ENCODE measurements at places on chromosomes 13 and 19.

- no peaks in the 10 kb centered on the region for H3K27me3 ChIP-seq
- H3K27ac ChIP-seq: no peak overlapping the region
- no peak overlapping the region for H3K4me3 ChIP-seq
- no peaks in the 10 kb centered on the region for H3K36me3 ChIP-seq
- peak; percentile 89 for DNase-seq
- no peaks in the 10 kb centered on the region for H3K4me1 ChIP-seq
Observed at GRCh38 chr19:5436106-5436947, 18.9 kb upstream of the ZNRF4 start.

DNA sequence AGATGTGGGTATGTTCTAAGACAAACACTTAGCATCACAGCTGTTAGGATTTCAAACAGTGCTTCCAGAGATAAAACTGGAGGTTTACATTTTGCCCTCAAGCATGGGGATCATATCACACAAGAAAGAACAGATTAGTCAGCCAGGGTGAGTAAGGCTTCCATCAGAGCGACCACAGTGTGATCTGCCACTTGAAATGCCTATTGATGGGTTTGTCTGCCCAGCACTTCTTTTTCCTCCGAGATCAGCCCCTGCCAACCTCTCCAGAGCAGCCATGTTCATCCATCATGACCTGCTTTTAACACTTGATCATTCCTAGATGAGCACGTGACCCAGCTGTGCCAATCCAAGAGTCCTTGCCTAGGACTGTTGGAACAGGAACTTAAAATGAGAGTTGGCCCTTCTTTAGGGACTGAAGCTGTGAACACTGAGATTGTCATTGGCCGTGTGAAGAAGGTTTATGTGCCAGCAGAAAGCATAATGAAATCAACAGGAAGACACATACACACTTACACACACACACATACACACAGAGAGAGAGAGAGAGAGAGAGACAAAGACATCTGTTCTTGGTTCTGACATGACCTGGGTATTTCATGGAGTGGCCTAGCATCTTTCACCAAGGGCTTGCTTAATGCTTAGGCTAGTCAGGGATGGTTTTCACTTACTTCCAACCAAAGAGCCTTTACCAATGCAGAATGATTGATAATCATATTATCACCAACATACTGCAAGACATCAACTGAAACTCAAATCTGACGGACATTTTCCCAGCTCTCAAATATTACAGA lies 5.2 kb upstream of the CEBPG start:
- H3K36me3 ChIP-seq: no peaks in the 10 kb centered on the region
- no peak for DNase-seq
- no peak overlapping the region for H3K4me3 ChIP-seq
- H3K27ac ChIP-seq: no peak overlapping the region
- H3K27me3 ChIP-seq: no peaks in the 10 kb centered on the region

GRCh38 chr13:42127047-42127446 lies 78.6 kb downstream of the DGKH start:
- H3K27me3 ChIP-seq: no peaks in the 10 kb centered on the region
- no peaks in the 10 kb centered on the region for H3K36me3 ChIP-seq
- H3K4me3 ChIP-seq: no peak overlapping the region
- H3K4me1 ChIP-seq: no peaks in the 10 kb centered on the region

DNA sequence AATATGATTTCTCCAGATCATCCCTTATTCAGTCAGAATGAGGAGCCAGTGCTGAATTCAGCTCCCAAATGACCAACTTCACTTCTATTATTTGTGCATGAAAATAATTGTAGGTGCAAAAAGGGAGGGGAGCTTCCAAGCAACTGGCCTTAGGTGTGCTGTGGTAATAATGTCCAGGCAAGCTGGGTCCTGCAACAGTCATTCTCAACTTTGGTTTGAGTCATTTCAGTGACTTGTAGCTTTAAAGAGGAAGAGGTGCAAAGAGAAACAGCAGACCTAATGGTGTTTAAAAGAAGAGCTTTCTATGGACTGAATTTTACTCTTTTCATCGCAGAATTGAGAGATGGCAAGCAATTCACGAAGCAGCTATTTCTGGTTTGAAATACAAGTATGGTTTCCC lies 29.2 kb upstream of the FGF9 start:
- H3K27me3 ChIP-seq: no peaks in the 10 kb centered on the region
- H3K4me3 ChIP-seq: no peak overlapping the region

GRCh38 chr19:1566392-1567115 lies 1.6 kb downstream of the MEX3D start:
- H3K27ac ChIP-seq: peak overlapping the region; percentile 51
- no peaks in the 10 kb centered on the region for H3K27me3 ChIP-seq
- DNase-seq: peak; percentile 96
- H3K36me3 ChIP-seq: no peaks in the 10 kb centered on the region
- H3K4me3 ChIP-seq: no peak overlapping the region

- peaks cover 36% of the 10 kb centered on the region for H3K4me1 ChIP-seq
- no peak overlapping the region for H3K4me3 ChIP-seq
- no peak for DNase-seq
Observed at GRCh38 chr13:24215732-24216131, 55.2 kb downstream of the SPATA13 start.

GRCh38 chr19:32101206-32101605 lies 244.2 kb upstream of the ZNF507 start:
- H3K4me1 ChIP-seq: no peaks in the 10 kb centered on the region
- H3K36me3 ChIP-seq: no peaks in the 10 kb centered on the region
- H3K27ac ChIP-seq: no peak overlapping the region
- no peaks in the 10 kb centered on the region for H3K27me3 ChIP-seq
